Activated CD8-positive, alpha-beta memory T cell treated with anti-CD3 and anti-CD28 coated beads for 4 hours (primary cell): ENCODE measurements at places on chromosomes 4 and X.

DNA sequence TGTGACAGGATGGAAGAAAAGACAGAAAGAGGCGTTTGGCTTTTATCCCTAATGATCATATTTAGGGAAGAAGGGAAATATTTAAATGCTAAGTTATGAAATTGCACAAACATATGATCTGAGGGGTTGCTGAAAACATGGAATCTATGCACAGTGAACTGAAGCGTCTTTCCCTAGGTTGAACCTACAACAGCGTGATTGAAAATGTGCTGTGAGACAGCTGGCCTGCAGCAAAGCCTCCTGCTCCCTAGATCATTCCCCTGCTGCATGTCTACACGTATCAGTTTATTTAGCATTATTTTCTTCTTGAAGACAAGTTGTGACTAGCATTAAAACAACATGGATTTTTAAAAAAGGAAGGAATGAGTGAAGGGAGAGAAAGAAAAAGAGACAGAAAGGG lies 272.5 kb upstream of the TRAM1L1 start:
- DNase-seq: no peak

GRCh38 chrX:65677954-65678469 lies 10.6 kb downstream of the MSN start:
- no peak for DNase-seq

DNA sequence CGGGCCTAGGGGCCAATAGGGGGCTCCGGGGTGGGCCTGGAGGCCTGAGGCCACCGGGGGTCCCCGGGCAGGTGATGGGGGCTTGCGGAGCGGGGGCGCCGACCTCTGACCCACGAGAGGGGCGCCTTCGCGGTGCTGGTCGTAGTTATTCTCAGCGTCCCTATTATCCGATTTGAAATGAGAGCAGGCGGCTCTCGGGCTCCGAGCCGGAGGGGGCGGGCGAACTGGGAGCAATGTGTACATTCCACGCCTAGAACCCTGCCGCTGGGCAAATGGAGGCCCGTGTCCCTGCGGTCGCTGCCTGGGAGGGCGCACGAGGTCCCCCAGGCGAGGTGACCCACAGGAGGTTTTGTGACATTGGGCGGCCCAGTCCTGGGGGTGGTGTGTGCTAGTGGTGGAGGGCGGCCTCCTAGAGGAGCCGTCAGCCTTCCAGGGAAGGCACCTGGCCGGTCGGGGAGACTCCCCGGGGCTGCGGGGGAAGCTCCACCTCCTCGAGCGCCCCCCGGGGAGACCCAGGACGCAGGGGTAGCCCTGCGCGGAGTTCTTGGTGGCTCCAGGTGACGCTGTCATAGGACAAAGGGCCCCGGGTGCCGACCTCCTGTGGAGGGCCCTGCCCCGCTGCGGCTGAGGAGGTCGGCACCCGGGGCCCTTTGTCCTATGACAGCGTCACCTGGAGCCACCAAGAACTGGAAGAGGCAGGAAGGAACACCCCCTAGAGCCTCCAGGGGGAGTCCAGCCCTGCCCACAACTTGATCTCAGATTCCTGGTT lies 102.6 kb upstream of the PRKX start:
- DNase-seq: no peak

- DNase-seq: no peak
Measured at GRCh38 chr4:150072906-150073714, 5.1 kb upstream of the DCLK2 start.

GRCh38 chr4:143531788-143532491 lies 18.4 kb downstream of the SMARCA5 start:
- no peak for DNase-seq

DNA sequence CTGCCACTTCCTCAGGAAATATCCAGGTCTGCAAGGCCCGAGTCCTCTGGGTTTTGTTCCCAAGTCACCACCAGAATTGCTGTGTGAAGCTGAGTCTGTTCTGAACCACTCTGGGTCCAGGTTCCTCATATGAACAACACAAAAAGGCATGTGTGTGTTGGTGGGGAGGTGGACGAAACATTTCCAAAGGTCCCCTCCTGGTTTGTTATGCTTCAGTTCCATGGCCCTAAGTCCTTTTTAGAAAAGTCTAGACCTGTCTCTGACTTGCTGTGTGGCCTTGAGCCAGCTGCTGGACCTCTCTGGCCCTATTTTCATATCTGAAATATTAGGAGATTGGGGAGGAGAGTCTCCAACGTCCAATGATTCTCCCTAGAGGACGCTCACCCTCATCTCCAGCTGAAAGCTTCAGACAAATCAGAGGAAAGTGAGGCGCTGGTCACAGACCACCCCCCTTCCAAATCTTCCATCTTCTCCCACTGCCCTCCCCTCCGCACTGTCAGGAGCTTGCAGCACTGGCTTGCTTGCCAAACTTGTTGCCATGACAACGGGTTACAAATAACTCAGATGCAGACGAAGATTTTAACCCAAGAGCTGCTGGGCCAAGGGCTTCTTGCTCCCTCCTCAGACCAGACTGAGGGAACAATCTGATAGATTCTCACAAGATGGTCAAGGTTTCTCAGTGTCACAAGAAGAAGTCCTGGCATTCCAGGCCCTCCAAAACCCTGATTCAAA lies 64.5 kb downstream of the SMC1A start:
- DNase-seq: no peak

DNA sequence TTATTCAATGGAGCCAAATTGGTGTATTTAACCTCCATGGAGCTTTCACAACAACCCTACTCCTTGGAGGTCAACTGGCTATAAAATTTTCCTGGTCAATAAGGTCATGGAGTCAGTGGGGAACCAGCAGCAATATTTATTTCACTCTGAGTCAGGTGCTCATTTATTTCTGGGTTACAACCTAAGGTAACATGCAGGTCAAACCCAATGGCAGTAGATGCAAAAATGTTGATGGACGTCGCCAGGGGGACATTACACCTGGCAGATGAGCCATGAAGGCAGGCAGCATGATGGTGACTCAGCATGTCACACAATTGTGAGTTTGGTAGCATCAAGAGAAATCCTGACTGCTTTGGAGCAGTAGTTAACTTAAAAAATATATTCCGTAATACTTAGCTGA lies 514.1 kb downstream of the IL15 start:
- no peak for DNase-seq

- no peak for DNase-seq
Measured at GRCh38 chrX:20140420-20140819, 1.2 kb downstream of the EIF1AX start.

- no peak for DNase-seq
Measured at GRCh38 chrX:15014281-15014680, 141.1 kb downstream of the MOSPD2 start.

GRCh38 chr4:26420438-26420837 lies 69.8 kb downstream of the CCKAR start:
- no peak for DNase-seq

GRCh38 chr4:167469436-167469835 lies 235.1 kb upstream of the SPOCK3 start:
- no peak for DNase-seq
